ENCODE measurements at places on chromosomes 2 and 18.

- DNase-seq = no peak
Observed at GRCh38 chr18:3012136-3013023, 564 bp downstream of the LPIN2 start.

DNA sequence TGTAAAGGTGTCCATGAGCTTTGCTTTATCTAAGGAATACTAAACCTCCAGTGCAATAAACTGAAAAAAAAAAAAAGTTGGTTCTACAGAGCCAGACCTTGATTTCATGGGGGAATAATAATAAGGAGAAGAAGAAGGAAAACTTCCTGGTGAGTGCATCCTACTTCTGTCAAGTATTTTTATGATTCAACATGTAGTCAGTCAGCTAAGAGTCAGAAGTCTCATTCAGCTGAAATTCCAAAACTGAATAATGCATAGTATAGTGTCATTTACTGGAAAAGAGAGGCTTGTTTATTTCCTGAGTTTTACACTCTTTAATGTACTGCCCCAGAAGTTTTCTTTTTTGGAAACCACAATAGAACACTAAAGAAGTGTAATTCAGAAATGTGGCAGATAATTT lies 77.8 kb upstream of the TACR1 start:
- peak; percentile 78 for DNase-seq

DNA sequence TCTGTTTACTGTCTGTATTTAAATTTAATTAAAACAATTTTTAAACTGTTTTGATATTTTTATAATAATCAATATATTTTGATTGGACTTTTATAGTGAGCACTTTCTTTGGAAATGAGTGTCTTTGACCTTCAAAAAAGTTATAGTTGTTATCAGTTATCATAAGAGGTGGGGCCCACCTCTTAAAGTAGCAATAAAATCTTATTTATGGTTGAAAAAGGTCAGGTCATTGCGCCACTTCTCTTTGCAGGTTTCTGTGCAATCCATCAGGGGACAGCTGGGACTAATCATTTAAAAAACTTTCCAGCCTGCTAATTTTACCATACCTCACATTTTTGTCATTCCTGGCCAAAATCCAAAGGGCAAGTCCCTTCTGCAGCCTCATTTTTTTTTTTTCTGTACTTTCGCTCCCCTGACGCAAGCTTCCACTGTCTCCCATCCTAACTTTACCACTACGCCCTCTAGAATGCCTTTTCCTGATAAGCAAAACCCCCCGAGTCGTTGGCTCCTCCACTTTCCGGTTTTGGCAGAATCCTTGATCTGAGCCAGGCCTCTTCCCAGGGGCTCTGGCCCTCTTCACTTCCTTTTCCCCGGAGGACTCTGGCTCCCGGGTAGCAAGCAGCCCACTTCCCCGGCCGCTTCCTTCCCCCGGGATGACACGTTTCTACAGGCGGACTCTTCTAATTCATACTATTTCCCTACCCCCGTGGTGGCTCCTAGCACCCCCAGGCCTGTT lies 1.1 kb upstream of the SEH1L start:
- peak; percentile 78 for DNase-seq

DNA sequence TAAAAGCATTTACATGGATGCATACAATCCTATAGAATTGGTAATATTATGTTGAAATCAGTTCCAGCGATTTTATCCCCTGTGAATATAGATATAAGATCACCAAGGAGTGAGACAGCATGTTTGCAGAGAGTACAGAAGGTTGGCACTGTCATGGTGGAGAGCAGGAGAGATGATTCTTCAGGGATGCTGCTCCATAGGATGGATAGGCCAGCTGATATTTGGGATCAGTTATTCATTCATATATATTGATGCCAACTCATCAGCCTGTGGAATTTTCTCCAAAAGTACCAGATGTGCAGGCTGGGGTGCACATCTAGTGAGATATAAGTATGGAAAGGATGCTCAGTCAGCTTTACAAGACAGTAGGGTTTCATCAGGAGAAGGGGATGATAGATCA lies 139.9 kb downstream of the IKZF2 start:
- DNase-seq = no peak

GRCh38 chr2:238136820-238137537 lies 1.5 kb upstream of the KLHL30 start:
- DNase-seq = peak; percentile 52

DNA sequence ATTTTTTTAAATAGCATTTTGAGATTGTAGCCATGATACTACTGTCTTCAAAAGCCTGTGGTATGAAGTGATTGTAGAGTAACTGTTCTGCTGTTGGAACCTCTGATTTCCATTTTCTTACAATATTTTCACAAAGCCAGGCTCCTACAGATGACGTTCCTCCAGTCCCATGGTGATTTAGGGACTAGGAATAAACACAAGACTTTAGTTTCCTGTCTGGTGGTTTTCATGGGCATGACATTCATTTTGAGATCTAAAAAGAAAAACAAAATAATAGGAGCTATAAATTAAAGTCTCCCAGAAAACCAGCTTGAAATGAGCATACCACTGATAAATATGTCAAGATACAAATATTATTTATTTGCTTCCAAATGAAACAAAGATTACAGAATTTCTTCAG lies 1223.5 kb upstream of the CELF4 start:
- DNase-seq = no peak

GRCh38 chr2:106841886-106842645 lies 43.9 kb downstream of the ST6GAL2 start:
- no peak for DNase-seq

- peak; percentile 15 for DNase-seq
Observed at GRCh38 chr18:41353777-41354528, 601.1 kb upstream of the PIK3C3 start.

- DNase-seq = peak; percentile 77
Observed at GRCh38 chr2:65554765-65555591, 122.6 kb upstream of the SPRED2 start.

- DNase-seq = no peak
Observed at GRCh38 chr18:41818381-41819355, 136.4 kb upstream of the PIK3C3 start.

- DNase-seq = peak; percentile 41
Observed at GRCh38 chr2:39275016-39275415, 31.2 kb upstream of the CDKL4 start.

Data from HT1080 (cell line).